ENCODE measurements at places on chromosomes 2 and 18.

GRCh38 chr2:137638932-137639331, 325.3 kb upstream of the HNMT start:
- no peak for DNase-seq

GRCh38 chr2:222115296-222115695, 183.5 kb downstream of the PAX3 start:
- no peak for DNase-seq

DNA sequence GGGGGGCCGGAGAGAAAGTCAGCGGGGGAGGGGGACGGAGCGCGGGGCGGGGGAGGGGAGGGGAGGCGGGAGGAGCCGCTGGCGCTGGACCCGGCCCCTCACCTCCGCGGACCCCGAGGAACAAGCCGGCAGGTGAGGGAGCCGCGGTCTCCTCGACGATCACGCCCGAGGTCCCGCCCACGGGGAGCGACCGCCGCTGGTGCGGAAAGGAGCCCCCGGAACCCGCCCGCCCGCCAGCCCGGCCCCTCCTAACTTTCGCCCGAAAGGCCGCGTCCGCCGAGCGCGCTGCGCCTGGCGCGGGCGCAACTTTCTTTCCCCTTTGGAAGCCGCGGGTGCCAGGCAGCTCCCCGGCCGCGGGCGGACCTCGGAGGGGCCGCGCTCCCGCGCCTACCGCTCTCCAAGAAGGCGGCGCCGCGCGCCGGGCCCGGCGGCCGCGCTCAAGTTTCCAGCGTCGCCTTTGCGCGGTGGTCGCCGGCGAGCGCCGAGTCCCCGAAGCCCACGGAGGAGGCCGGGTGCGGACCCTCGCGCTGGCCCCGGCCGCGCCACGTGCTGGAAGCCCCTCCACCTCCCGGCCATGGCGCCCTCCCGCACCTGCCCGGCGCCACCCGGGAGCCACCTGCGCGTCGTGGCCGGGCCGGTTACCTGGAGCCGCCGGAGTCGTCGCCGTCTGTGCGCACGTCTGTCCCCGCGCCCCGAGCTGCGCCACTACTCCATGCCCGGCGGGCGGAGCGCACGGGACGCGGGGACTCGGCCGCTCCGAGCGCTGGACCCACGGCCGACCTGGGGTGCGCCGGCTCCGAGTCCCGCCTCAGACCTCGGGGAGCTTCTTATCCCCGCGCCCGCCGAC, at the start of gene ALKAL2:
TSS of gene ALKAL2 (minus strand) at position 181 of the 847 bp plus-strand sequence. CDS start 256 bp downstream, outside the sequence.
- DNase-seq, result no peak

- no peak for DNase-seq
Measured at GRCh38 chr2:214547931-214548330, 137.1 kb downstream of the VWC2L start.

GRCh38 chr2:153404792-153405191, 73.8 kb downstream of the RPRM start:
- no peak for DNase-seq

DNA sequence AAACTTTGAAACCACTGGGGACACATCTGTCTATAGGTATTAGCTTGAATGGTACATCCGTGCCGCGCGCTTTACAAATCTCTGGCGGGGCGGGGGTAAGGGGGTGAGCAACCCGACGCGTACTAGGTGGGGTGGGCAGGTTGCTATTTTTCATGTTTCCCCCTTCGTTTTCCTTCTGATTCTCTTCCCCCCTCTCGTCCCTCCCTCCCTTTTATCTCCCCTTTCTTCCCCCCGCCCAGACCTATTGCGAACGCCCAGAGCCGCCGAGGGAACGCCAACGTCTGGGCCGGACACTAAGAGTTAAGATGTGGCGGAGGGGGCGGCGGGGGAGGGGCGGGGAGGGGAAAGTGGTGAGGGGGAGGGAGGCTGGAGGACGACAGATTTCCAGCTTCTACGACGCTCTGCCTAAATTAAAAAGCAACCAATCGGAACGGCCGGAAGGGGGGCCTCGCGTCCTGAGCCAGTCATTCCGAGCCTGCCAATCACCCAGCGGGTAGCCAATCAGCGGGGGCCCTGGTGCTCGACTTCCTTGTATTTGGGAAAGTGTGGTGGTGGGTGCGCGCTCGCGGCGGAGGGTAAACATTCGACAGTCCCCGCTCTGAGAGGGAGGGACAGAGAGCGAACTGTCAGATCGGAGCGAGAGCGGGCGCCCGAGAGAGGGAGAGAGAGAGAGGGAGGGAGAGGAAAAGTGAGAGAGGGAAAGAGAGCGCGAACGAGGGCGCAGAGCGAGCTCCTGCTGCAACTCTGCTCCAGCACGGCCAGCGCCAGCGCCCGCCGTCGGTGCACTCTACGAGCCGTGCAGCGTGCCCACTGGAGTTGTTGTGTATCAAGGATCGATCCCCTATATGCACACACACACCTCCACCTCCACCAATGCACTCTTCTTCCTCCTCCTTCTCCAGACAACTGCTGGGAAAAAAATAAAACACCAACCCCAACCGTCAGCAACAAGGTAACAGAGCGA, at the start of gene POU3F3:
TSS of gene POU3F3 (plus strand) at position 582 of the 964 bp plus-strand sequence. CDS start 1,396 bp downstream, outside the sequence.
- DNase-seq, result no peak

- no peak for DNase-seq
Measured at GRCh38 chr2:235643680-235644511, 150.1 kb downstream of the AGAP1 start.

DNA sequence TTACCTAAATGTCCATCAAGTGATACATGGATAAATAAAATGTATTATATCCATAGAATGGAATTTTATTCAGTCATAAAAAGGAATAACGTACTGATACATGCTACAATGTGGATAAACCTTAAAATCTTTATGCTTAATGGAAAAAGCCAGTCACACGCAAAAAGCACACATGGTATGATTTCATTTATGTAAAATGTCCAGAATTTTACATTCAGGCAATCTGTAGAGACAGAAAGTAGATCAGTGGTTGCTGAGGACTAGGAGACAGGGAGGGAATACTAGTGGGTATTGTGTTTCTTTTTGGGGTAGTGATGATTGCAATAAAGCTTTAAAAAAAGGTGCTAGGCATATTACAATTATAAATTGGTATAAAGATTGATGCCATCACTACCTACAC, 30.7 kb upstream of the CD302 start:
- no peak for DNase-seq

- peak; percentile 66 for DNase-seq
Measured at GRCh38 chr2:65057391-65058052, 1.3 kb downstream of the CEP68 start.

GRCh38 chr2:79831961-79832360, 319.1 kb downstream of the CTNNA2 start:
- no peak for DNase-seq

GRCh38 chr2:147490401-147491261, 354.2 kb upstream of the ACVR2A start:
- DNase-seq, result no peak

GRCh38 chr2:9418746-9419145, 4.6 kb downstream of the ITGB1BP1 start:
- DNase-seq, result no peak

- DNase-seq, result no peak
Measured at GRCh38 chr18:58842978-58843687, 21.5 kb upstream of the ZNF532 start.

GRCh38 chr2:25042321-25043240, 705 bp downstream of the EFR3B start:
- no peak for DNase-seq

DNA sequence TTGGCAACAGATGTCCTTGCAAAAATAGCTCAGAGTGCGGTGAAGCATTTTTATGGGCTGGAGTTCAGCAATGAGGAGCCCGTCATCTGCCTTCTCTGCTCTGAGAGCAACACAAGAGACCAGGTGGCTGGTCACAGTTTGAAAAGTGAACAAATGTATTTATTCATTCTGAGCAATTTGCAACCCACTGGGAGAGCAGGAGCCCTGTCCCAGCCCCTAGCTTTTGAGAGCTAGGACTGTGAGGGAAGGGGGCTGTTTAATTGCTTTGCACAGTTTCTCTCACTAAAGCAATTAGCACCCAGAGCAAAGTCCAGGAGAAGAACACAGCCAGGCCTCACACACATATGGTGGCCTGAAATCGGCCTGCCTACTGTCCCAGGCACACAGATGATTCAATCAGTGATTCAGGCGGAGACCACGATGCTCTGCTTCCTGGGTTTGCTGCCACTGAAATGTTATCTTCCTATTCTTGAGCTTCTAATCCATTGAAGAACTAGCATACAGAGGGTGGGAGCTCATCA, 646.1 kb upstream of the ACVR2A start:
- DNase-seq, result no peak

DNA sequence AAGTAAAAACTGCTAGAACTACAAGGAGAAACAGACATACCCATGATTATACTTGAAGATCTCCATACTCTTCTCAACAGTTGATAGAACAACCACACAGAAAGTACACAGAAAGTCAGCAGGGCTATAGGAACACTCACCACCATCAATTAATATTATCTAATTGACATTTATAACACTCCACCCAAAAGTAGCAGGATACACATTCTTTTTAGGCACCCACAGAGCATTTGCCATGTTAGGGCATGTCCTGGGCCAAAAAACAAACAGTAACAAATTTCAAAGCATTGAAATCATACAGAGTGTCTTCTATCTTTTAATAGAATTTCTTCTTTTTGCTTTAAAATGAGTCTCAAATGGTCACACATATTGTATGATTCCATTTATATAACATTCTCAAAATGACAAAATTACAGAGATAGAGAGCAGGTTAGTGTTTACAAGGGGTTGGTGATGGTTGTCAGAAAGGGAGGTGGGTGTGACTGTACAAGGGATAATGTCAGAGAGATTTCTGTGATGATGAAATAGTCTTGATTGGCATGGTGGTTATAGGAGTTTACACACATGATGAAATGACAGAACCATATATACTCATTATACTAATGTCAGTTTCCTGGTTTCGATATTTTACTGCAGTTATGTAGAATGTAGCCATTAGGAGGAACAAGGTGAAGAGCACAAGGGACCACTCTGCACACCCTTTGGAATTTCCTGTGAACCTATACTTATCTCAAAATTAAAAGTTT, 82.8 kb downstream of the NCK2 start:
- DNase-seq, result no peak

GRCh38 chr18:75410611-75411010, 16.9 kb downstream of the SMIM21 start:
- no peak for DNase-seq

- DNase-seq, result no peak
Measured at GRCh38 chr2:178998539-178998938, 51.4 kb downstream of the CCDC141 start.

GRCh38 chr2:173874003-173874893, 90.9 kb downstream of the SP3 start:
- DNase-seq, result no peak

- DNase-seq, result no peak
Measured at GRCh38 chr2:36351736-36352349, 3.7 kb upstream of the CRIM1 start.

DNA sequence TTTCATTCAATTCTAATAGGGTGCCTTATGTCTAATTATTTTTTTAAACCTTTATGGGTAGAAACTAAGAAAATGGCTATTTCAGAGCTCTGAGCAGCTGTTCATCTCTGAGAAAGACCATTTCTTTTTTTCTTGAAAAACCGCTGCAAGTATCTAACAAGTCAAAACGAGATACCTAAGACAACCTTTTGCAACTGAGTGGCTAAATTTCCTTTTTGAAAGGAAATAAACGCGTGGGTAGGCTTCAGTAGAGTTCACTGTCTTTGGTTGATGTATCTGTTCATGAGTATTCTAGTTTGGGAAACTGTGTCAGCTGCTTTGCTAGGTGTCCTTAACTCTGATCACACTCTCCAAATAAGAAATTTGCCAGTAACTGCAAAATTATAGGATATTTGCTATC, 104.3 kb upstream of the LINC00305 start:
- DNase-seq, result no peak

DNA sequence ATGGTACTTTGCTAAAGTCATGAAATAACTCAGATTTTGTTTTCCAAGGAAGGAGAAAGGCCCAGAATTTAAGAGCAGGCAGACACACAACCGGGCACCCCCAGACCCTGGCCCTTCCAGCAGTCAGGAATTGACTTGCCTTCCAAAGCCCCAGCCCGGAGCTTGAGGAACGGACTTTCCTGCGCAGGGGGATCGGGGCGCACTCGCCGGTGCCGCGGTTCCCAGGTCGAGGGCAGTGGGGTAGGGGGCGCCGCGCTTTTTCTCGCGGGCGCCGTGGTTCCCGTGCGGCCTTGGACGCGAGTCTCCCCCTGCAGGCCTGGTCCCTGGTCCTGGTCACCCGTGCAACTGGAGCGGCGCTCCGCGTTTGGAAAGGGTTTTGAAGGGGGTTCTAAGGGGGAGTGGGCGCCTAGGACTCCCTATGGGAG, 1.2 kb downstream of the ZNF236 start:
- no peak for DNase-seq

GRCh38 chr2:64419596-64420165, 34.3 kb upstream of the LGALSL start:
- no peak for DNase-seq

DNA sequence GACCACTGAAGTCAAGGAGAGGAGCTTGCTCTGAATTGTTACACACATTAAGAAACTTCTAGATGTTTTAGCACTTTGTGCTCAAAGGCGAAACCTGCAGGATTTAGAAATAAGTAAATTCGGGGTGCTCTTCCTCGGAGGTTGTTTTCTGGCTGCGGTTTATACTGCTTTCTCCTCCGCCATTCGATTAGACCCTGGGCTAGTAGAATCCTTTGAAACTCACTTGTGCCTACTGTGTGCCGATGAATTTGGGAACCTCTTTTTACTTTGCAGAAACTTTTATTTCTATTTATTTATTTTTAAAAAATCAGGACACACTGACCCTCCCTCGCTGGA, 3.5 kb downstream of the MEIS1 start:
- no peak for DNase-seq

GRCh38 chr18:33710269-33710668, 132.2 kb downstream of the ASXL3 start:
- no peak for DNase-seq

GRCh38 chr2:241890524-241891235, 21.2 kb downstream of the RTP5 start:
- no peak for DNase-seq

Measured in activated T-helper 1 cell treated with anti-CD3 and anti-CD28 coated beads, Interleukin-12 subunit alpha, Interleukin-12 subunit beta, Interleukin-2, Interleukin-4 antibody, amounts not matched to agents 30 ng/mL and 10 ng/mL and 1 ng/mL, durations not matched to agents 14 hours and 24 hours and 36 hours (primary cell).